ENCODE measurements at places on chromosomes 2 and 18. TPM values are rescaled to one million over a fixed set of nuclear protein-coding genes. Genes with fewer than 3 reads are reported as not detected.

GRCh38 chr2:105882920-105883435 lies 138.3 kb downstream of the NCK2 start:
- ATAC-seq = no peak

- ATAC-seq = peak; percentile 38
These were observed 83.1 kb downstream of the BABAM2 start for GRCh38 chr2:27973592-27973991.

- ATAC-seq = no peak
These were observed 248.4 kb upstream of the MEIS1 start for GRCh38 chr2:66186537-66186936.

- ATAC-seq = peak; percentile 89
These were observed 48.8 kb downstream of the HAUS1 start for GRCh38 chr18:46152808-46153617.

DNA sequence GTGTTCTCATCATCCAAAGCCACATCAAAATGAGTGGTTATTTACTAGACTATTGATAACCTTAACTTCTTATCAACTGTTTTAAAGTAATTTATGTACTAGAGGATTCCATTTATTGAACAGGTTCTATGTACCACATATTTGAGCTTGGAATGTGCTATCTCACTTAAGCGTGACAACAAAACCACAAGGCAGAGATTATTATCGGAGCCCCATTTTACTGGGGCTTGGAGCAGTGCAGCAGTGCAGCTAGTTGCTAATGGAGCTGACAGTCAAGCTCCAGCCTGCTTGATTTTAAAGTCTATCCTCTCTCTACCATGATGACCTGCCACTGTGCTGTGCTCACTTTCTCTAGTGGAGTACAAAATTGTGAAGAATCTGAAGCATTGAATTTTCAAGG lies 24.6 kb downstream of the GCG start:
- ATAC-seq = no peak

GRCh38 chr2:133265432-133265949 lies 302.8 kb downstream of the NCKAP5 start:
- ATAC-seq = peak; percentile 23

- ATAC-seq = no peak
These were observed 82.0 kb downstream of the XDH start for GRCh38 chr2:31332521-31332920.

The AOX1 gene
- 5.2 TPM for total RNA-seq

The FER1L5 gene
- 0.16 TPM for total RNA-seq

DNA sequence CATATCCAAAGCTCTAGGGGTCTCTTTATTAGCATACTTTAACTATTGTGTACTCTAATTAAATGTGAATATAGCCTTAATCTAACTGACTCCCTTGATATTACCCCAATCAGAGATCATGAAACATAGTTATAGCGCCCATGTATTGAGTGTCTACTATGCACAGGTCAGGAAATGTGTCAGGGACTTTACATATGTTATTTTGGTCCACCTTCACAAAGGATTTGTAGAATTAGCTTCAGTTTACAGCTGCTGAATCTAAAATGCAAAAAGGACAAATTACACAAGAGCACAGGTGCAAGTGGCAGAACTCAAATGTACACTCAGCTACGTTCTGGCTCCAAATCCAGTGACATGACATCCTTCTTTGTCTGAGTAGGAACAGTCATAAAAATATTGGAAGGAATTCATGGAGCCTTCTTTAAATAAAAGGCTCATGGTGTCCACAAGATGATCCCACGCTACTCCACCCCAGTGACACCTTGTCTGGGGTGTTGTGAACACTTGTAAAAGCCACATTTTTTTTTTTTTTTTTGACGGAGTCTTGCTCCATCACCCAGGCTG lies 38.7 kb upstream of the ATL2 start:
- ATAC-seq = peak; percentile 12

- no peak for ATAC-seq
These were observed 5.5 kb downstream of the EN1 start for GRCh38 chr2:118841828-118842461.

- no peak for ATAC-seq
These were observed 263.7 kb upstream of the REV1 start for GRCh38 chr2:99753505-99753904.

DNA sequence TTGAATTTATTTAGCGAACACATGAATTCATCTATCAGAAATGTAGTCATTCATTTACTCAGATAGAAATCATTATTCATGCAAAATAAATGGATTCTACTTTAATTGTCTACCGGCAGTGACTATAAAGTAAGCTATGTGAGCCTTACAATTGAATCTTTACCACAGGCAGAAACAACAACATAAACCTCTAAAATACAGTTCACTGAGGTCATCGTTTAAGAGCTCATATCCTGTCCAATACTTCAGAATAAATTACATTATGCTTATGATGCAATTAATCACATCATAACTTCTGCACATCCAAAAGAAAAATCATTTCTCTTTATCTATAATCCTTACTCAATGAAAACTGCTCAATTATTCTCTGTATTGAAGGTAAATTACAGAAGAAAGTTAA lies 244.7 kb downstream of the HNMT start:
- ATAC-seq = no peak
